Hematopoietic multipotent progenitor cell treated with erythropoietin and hydrocortisone succinate and interleukin-3 and kit ligand, for 6 days (in vitro differentiated cells): ENCODE measurements at places on chromosomes 12 and 14.
A peak's percentile ranks its signal among the peaks of the same experiment; 100 is the strongest.

DNA sequence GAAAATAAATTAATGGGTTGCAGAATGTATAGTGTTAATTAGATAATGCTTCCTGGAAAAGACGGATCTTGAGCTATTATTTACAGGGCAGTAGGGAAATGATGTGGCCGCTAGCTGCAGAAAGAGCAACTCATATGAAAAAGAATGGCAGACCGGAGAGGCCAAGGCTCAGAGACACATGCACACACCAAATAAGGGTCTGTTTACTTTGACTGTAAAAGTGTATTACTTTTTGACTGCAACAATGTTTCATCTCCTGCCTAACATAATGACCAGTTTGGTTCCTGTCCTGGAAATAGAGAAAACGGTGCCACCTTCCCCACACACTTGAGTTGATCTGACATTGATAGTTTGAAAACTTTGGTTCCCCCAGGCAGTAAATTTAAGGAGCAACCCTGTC is 290.9 kb downstream of the CACNA1C start:
- DNase-seq = no peak

DNA sequence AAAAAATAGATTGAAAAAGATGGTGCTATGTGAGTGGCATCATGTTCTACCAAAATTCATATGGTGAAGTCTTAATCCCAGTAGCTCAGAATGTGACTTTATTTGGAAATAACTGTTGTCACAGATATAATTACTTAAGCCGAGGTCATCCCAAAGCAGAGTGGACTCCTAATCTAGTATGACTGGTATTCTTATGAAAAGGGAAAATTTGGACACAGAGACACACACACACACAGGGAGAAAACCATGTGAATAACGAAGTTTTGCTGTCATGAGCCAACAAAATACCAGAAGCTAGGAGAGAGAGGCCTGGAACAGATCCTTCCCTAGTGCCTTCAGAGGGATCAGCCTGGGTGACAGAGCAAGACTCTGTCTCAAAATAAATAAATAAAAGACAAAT is 62.6 kb downstream of the FAR2 start:
- no peak for DNase-seq

DNA sequence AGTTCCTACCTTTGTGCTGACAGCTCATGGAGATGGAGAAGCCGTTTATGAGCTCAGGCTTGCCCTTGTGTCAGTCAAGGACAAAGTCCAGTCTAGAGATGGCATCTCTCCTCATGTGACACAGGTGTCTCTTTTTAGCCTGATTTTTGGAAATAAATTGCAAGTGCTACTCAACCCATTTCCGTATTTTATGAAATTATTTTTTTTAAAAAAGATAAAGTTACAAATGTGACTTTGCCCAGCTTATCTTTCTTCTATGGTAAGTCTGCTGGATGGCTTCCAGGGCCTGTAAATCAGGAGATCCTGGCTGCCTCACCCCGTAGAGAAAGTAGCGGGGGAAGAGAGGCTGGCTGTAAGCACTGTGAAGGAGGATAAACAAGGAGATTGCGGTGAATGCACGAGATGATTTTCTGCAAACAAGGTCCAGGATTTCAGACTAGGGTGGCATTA is 169.7 kb downstream of the MYRFL start:
- peak; percentile 45 for DNase-seq

- DNase-seq = no peak
These were observed 365.7 kb downstream of the RPS29 start for GRCh38 chr14:49220492-49220891.

GRCh38 chr12:113844495-113845210 is 121.5 kb downstream of the RBM19 start:
- DNase-seq = no peak

GRCh38 chr14:100967178-100967577 is 63.7 kb upstream of the RTL1 start:
- DNase-seq = no peak

- DNase-seq = peak; percentile 86
These were observed 67.7 kb downstream of the GXYLT1 start for GRCh38 chr12:42076976-42077375.

DNA sequence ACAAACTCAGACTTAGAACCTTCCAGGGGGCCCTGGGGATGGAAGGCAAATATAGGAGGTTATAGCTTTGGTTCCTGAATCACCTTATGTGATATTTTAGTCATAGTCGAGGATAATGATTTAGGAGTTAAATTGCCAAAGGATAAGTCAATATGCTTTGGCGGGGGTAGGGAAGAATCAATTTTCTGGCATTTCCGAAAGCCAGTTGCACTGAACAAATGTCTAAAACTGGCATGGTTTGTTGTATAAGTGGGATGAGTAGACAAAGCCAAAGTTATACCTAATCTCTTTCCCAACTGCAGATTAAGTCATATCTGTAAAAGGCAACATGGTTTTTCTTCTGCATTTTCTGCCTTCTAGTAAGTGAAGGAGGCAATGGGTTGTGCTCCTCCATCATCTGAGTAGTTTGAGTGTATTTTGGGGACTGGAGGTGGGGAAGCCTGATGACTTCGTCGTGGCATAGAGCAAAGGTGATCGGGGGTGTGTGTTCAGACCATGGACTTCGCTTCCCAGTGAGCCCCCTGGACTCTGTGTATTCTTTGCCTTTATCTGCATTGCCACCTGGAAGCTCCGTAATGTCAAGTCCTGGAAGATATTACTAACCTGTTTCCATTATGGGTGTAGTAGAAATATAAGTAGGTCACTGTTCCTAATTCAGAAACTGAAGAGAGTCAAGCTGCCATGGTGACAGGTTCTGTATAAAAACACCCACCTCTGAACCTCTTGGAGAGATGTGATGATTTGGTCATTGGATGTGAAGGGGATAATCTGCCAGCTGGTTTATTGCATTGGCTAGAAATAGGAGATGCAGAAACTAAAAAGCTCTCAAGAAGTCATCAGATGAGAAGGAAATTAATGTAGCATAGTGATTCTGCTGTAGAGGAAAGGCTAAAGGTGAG is 24.5 kb downstream of the PPFIBP1 start:
- DNase-seq = no peak

GRCh38 chr14:32692441-32692840 is 246.2 kb upstream of the NPAS3 start:
- no peak for DNase-seq

- DNase-seq = no peak
These were observed 9.5 kb downstream of the CNTN1 start for GRCh38 chr12:40701756-40702155.

GRCh38 chr14:95816539-95816938 is 60.1 kb upstream of the TUNAR start:
- no peak for DNase-seq

GRCh38 chr12:123280971-123281370 is 9.3 kb upstream of the CDK2AP1 start:
- DNase-seq = no peak

- no peak for DNase-seq
These were observed 28.2 kb downstream of the DHRS2 start for GRCh38 chr14:23664207-23664885.

GRCh38 chr14:22666203-22666893 is 22.2 kb upstream of the OR6J1 start:
- no peak for DNase-seq

GRCh38 chr12:107092669-107093416 is 506 bp downstream of the CRY1 start:
- peak; percentile 67 for DNase-seq

DNA sequence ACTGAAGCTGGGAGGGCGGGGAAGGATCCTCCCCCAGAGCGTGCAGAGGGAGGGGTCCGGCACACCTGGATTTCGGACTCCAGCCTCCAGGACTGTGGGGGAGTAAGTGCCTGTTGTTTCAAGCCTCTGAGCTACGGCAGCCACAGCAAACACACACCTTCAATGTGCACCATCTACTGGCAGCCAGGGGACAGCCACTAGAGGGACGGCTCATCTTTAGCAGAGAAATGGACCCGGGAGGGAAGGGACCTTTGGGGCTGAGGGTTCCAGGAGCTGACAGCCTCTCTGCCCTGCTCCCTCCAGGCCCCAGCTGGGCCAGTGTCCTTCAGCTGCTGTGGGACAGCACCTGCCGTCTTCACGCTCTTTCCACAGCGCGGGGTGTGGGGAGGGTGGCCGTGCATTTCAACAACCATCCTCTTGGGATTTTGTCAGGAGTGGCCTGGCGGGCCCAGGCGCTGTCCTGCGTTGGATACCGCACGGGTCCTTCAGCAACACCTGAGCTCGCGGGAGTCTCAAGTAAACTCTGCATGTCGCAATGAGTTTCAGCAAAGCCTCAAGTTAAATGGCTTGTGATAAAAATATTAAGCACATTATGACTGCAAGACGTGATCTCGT is 209.2 kb upstream of the C14orf180 start:
- DNase-seq = peak; percentile 37

GRCh38 chr12:40692765-40693206 is 547 bp downstream of the CNTN1 start:
- no peak for DNase-seq

GRCh38 chr12:24565300-24565699 is 383.6 kb downstream of the BCAT1 start:
- no peak for DNase-seq
